ENCODE measurements at places on chromosomes 13 and 19.

DNA sequence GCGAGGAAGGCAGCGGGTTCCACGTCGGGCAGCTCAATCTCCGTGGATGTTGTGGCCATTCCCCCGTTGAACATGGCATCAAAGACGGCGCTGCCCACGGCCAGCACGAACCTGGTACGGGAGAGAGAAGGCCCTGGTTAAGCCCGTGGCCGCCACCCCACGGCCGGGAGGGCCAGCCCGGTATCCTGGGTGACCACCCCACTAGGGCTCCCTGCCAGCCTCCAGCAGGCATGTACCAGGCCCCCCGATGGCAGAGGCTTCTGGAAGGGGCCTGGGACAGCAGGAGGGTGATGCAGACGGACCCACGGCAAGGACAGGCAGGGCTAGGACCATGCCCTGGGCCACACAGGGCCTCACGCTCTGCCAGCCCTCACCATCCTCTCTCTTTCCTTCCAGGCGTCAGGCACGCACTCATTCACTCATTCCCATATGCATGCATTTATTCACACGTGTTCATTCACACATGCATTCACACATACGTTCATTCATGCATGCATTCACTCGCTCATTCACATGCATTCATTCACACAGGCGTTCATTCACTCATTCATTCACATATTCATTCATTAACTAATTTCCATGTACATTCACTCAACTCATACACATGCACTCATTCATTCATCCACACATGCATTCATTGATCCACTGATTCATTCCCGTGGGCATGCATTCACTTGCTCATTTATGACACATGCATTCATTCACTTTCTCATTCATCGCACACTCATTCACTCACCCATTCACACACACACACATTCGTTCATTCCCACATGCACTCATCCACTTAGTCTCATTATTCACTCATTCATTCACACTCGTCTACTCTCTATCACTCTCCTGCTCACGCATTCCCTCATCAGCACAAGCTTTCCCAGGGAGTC, 17.9 kb downstream of the BTBD2 start:
- DNase-seq: no peak

DNA sequence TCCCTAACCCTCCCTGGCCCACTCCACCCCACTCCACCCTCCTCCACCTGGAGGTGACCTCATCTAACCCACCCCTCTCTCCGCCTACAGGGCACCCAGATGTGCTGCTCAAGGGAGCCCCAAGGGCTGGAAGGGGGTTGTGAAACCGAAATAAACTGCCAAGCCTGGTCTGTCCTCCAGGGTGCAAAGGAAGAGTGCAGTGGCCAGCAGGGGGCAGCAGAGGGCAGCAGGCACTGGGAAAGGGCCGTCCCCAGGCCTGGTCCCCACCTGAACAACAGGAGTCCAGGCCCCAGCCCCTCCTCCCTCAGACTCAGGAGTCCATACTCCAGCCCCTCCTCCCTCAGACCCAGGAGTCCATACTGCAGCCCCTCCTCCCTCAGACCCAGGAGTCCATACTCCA, 8.4 kb upstream of the BCAM start:
- peak; percentile 28 for DNase-seq

DNA sequence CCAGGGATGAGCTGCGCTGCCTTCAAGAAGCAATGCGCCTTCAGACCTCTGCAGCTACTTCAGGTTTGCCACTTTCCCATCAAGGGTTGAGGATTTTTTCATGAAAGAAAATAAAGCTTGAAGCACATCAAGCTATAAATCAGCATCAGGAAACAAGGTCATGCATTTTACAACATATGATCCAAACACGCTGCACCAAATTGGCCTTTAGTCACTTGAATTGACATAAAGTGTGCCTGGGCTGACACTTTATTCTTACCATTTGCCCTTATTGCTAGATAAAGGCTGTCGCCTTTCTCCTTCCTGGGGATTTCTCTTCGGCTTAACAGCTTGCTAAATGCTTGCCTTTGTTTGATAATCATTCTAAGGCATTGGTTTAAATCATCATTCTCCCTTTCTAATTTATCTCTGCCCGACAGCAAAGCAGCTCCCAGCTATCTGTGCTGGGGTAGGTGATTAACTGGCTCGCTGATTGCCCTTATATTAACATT, 87.7 kb downstream of the LHFPL6 start:
- no peak for DNase-seq

- DNase-seq: no peak
Observed at GRCh38 chr13:27972478-27972820, 3.3 kb upstream of the CDX2 start.

- DNase-seq: no peak
Observed at GRCh38 chr13:80989241-80989640, 648.3 kb upstream of the SPRY2 start.

- no peak for DNase-seq
Observed at GRCh38 chr19:1304197-1304924, 18.7 kb downstream of the EFNA2 start.

- no peak for DNase-seq
Observed at GRCh38 chr13:18959229-18959628, 222.4 kb downstream of the TUBA3C start.

GRCh38 chr13:46885018-46885417, 11.8 kb downstream of the HTR2A start:
- DNase-seq: no peak

- peak; percentile 91 for DNase-seq
Observed at GRCh38 chr19:45443462-45444317, 20.0 kb upstream of the ERCC1 start.

- DNase-seq: no peak
Observed at GRCh38 chr19:46818812-46819211, 30.4 kb upstream of the SLC1A5 start.

GRCh38 chr13:32115066-32115465, 83.5 kb downstream of the FRY start:
- no peak for DNase-seq

DNA sequence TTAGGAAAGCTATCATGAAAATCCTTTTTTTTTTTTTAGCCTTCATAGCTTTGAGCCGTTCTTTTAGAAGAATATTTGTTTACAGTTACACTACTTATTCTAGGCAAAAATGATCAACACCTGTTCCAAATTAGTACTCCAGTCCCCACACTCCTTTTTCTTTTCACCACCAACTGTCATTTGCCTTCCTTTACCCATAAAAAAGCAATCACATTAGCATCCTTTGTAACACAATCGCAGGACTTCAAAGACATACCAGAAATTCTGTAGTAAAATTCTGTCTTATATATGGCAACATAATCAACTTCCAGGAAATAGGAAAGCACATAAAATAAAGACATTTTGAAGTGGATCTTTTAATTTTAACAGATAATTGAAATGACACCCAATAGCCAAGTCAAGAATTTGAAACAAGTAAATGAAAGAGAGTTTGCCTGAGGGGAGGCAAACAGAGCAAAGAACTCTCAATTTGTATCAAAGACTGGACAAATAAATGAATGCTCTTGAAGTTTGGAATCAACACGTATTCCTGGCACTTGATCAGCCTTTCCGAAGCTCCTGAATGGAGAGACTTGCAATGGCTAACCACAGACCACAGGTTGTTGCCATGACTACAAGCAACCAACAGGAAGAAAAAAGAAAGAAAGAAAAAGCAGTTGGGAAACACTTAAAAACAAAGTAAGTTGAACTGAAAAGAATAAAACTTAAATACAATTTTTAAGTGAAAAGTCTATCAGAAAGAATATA, 206.8 kb downstream of the PCDH9 start:
- DNase-seq: no peak

DNA sequence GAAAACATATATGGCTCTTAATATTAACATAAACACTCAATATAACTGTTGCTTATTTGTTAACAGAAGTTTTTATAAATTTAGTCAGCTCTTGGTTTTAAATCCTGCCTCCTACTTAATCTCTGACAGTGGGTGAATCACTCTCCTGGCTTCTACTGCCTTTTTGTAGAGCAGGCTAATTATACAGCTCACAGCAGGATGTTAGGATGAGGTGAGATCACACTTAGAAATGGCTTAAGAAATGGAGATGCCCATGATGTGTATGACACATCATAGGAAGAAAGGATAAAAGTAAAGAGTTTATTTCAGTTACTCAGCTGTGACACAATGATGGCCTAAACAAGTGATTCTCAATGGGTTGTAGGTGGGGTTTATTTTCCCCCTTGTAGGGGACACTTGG, 345.6 kb downstream of the SPRY2 start:
- DNase-seq: no peak

DNA sequence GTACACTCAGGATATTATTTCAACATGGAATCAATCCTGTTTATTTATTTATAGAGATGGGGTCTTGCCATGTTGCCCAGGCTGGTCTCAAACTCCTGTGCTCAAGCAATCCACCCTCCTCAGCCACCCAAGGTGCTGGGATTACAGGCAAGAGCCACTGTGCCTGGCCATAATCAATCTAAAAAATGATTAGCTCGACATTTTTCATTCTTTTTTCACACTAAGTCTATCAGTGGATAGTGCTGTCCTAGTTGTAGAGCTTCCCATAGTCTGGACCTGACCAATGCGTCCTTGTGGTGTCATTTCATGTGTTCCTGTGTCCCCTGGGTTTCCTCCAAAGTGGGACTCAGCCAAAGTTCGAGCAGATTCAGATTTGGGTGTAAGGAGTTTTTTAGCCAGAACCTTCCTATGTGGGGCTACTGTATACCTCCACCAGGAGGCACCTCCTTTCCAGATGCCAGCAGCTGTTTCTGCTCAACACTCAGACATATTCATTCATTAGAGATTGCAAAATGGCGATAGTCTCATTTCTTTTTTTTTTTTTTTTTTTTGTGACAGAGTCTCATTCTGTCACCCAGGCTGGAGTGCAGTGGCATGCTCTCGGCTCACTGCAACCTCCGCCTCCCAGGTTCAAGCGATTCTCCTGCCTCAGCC, 61.1 kb downstream of the MAP4K1 start:
- DNase-seq: no peak

DNA sequence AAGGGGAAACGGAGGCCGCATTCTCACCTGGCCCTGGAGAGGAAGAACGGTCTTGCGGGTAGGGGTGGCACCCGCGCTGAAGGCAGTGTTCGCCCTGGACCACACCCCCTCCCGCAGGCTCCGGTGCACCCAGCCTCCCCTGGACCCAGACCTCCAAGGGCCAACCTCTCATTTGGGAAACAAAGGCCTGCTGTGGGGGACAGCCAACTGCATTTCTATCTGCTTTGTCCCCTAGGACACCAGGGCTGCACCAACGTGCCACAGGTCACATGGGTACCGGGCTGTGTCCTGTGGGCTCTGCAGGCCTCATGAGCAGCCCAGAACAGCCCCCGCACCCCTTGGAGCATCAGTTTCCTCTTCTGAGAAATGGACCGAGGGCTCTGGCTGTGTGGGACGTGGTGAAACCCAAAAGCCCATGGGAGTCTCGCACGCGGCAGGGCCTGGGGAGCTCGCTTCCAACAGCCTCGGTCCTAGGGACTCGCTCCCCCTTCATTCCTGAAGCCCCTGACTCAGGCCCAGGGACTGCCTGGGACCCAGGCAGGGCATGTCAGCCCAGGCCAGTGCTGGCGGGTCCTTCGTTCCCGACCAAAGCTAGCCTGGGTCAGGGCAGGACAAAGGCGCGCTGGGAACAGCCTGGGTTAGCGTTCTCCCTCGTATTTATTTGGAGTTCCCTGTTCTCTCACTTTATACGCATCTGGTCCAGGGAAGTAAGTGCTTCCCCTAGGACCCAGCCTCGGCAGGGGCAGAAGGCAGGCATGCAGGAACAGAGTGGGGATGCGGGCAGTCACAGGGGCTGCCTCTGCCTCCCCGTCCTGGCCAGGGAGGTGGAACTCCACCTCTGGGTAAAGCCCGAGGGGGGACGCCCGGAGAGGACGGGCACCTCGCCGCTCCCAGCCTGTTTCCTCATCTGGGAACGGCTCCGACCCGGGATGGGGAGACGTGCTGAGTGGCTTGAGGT, 4.6 kb downstream of the TCF3 start:
- DNase-seq: no peak

- DNase-seq: peak; percentile 67
Observed at GRCh38 chr13:64471916-64472315, 2758.2 kb downstream of the PCDH9 start.

DNA sequence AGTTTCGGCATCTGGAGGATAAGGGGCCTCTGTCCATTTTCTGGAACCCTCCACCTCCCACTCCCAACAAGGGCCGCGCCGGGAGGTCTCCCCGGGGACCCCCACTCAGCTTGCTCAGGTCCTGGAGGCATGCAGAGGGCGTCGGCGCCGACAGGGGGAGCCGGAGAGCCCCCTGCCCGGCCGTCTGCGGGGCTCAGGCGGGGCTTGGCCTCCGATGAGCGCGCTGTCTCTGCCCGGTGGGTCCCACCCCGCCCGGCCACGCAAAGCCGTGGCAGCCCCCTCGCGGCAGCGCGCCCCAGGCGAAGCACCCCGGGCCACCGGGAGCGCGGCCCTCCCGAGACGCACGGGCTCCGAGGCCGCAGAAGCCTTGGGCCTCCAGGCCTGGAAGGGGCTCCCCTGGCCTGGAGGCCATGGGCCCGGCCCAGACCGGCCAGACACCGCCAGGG, 149.7 kb upstream of the ZNF536 start:
- DNase-seq: no peak

DNA sequence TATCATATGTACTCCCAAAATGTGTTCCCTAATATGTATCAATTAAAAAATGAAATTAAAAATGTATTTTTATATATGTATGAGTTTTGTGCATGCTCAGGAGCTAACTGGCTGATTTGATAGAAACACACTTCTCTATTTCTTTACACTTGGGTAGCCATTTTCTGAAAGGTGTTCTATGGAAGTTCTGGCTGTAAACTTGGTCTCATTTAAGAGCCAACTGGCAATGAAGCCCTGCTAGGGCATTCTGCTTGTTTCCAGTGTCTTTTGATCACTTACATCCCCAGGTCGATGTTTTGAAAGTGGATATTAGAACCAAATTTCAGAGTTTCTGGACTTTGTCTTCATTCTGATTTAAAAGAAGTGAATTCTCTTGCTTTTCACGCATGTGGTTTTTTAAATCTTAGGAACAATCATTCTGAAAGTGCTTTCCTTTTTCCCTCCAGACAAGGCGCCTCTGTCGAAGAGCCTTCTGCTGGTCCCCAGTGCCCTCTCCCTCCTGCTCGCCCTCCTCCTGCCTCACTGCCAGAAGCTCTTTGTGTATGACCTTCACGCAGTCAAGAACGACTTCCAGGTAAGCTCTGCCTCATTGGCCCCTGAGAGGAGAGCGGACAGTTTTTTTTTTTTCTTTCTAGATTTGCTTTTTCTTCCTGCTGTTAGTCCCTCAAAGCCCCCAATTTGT, 20.1 kb downstream of the GPR18 start:
- DNase-seq: no peak

GRCh38 chr19:16363852-16364230, 39.2 kb downstream of the KLF2 start:
- DNase-seq: no peak

- no peak for DNase-seq
Observed at GRCh38 chr13:97384371-97384770, 49.6 kb upstream of the RAP2A start.

GRCh38 chr19:41626278-41626677, 596 bp downstream of the CEACAM4 start:
- DNase-seq: no peak

- no peak for DNase-seq
Observed at GRCh38 chr13:30119476-30119875, 187.9 kb downstream of the KATNAL1 start.
